ENCODE measurements at places on chromosomes 16 and 17. TPM values are rescaled to one million over a fixed set of nuclear protein-coding genes. Genes with fewer than 3 reads are reported as not detected.

GRCh38 chr17:40872416-40872815 is 5.4 kb upstream of the KRT12 start:
- DNase-seq: no peak

- DNase-seq: no peak
These were observed 22.1 kb downstream of the NOS2 start for GRCh38 chr17:27778183-27778582.

- no peak for DNase-seq
These were observed 343.0 kb upstream of the ZFHX3 start for GRCh38 chr16:73390936-73391335.

The IL34 gene
- 1.2 TPM for polyA plus RNA-seq

The NPIPB2 gene
- polyA plus RNA-seq: 12.1 TPM

The WFIKKN1 gene
- 1.8 TPM for polyA plus RNA-seq

The TBC1D3K gene
- polyA plus RNA-seq: not detected

DNA sequence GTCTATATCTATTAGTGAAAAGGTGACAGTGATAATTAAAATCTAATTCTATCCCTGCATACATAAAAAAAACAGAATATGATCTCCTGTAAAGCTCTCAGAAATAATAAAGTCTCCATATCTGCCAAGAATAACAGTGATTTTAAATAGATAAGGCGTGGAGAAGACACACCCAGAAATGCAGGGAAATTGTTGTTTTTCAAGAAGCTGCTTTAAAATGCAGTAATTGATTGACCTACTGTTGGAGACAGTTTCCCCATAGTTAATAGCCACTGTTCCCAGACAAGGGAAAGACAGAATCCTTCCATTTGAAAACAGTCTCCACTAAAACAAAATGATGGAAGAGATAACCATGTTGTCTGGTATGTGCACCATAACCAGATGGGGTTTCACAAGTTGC is 571.5 kb upstream of the CDH5 start:
- DNase-seq: no peak

- no peak for DNase-seq
These were observed 32.7 kb downstream of the AP1G1 start for GRCh38 chr16:71775949-71776348.

The ABCC3 gene
- 5.3 TPM for polyA plus RNA-seq

DNA sequence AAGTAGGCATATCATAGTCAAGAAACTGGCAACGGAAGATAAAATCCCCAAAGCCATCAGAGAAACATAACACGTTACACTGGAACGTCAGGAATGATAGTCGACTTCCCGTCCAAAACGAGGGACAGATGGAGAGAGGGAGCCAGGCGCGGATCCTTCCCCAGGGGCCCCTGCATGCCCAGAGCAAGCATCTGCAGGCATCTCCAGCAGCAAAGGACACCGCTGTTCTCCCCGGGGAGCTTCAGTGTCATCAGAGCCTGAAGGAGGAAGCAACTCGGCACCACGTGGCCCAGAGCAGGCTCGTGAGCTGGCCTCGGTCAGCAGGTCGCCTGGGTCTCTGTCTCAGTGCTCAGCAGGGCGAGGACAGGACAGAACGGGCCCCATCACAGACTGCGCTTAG is 50.1 kb downstream of the LMF1 start:
- DNase-seq: no peak

- DNase-seq: no peak
These were observed 722 bp upstream of the SLC38A10 start for GRCh38 chr17:81295676-81296381.

- DNase-seq: no peak
These were observed 36.1 kb downstream of the NOG start for GRCh38 chr17:56629531-56630075.

The ZNF764 gene
- polyA plus RNA-seq: 14.8 TPM

- no peak for DNase-seq
These were observed 45.8 kb downstream of the STAT3 start for GRCh38 chr17:42342242-42343008.

The CCL16 gene
- 0.18 TPM for polyA plus RNA-seq

The IL21R gene
- polyA plus RNA-seq: 0.04 TPM

GRCh38 chr16:60432472-60432871 is 1603.8 kb downstream of the CDH8 start:
- no peak for DNase-seq

The NPW gene
- 14.5 TPM for polyA plus RNA-seq

The ADAP2 gene
- polyA plus RNA-seq: 3.1 TPM

- no peak for DNase-seq
These were observed 11.8 kb downstream of the TTYH2 start for GRCh38 chr17:74224959-74225725.

The FOXL1 gene
- polyA plus RNA-seq: 13.5 TPM

The AOC3 gene
- 5.5 TPM for polyA plus RNA-seq

DNA sequence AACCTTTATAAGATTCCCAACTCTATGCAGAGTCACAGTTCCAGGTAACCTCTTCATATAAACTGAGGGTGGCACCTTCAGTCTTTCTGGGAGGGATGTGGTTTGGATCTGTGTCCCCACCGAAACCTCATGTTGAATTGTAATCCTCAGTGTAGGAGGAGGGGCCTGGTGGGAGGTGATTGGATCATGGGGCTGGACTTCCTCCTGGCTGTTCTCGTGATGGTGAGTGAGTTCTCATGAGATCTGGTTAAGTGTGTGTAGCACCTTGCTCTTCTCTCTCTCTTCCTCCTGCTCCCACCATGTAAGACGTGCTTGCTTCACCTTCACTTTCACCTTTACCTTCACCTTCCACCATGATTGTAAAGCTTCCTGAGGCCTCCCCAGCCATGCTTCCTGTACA is 30.5 kb downstream of the HS3ST2 start:
- no peak for DNase-seq

GRCh38 chr17:14080847-14081251 is 11.5 kb downstream of the COX10 start:
- no peak for DNase-seq

- DNase-seq: no peak
These were observed 68.8 kb downstream of the KATNIP start for GRCh38 chr16:27618606-27619327.

The GAS7 gene
- polyA plus RNA-seq: 14.0 TPM

- DNase-seq: no peak
These were observed 13.1 kb upstream of the LPCAT2 start for GRCh38 chr16:55495616-55496289.
